Effector memory CD8-positive, alpha-beta T cell (primary cell): ENCODE measurements at places on chromosomes 12 and 14.

DNA sequence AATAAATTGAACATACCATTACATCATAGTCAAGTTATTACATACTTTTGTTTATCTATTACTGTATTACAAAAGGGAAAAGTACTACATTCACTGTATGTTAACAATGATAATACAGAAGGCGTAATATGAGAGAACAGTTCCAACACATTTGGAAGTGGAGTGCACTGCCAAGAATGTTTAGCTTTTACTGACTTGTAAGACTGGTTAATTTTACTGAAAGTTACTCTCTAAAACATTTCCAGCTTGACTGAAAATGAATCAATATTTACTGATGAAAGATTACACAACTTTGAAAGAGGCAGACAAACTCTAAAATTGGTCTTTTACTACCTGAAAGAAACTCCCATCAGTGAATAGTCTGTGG is 728.5 kb downstream of the FSCB start:
- no peak for DNase-seq

DNA sequence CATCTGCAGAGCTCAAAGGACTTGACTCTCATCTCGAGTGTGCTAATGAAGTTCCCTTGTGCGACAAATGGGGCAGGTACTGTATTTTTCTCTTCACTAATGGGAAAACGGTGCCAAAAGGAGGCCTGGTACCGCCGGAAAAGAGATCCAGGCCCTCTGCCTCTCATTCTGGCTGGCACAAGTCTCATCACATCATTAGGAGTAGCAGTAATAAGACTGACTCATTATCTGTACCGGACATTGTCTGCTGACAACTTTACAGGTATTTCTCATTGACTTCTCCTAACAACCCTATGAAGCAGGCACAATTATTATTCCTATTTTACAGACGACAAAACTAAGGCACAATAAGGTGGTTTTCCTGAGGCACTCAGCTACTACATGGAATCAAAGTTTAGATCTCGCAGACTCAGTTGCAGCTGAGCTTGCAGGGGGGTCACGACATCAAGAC is 668 bp downstream of the APPL2 start:
- DNase-seq = no peak

GRCh38 chr12:72509891-72510290 is 237.7 kb downstream of the TRHDE start:
- no peak for DNase-seq

DNA sequence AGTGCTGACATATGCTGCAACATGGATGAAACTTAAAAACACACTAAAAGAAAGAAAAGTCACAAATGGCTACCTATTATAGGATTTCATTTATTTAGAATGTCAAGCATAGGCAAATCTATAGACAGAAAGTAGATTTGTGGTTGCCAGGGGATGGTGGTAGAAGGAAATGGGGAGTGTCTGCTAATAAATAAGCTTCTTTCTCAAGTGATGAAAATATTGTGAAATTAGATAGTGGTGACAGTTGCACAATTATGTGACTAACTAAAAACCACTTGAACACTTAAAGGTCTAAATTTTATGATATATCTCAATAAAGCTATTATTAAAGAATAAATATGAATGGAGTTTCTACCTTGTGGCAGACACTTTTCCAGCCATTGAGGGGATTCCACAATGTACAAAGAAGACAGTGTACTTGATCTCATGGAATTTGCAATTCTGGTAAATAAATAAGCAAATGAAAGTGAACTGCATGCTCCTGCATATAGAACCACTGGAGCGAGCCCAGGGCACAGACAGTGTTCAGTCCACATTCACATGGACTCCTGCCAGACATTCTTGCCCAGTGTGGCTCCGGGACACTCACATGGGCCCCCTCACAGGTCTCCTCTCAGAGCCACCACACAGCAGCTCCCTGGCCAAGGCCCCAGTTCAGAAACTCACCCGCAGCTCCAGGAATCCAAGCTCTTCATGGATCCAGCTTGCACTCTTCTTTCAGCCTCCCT is 107.1 kb upstream of the ARID2 start:
- no peak for DNase-seq

- DNase-seq = no peak
These were observed 30.5 kb downstream of the RASAL1 start for GRCh38 chr12:113104953-113105510.

DNA sequence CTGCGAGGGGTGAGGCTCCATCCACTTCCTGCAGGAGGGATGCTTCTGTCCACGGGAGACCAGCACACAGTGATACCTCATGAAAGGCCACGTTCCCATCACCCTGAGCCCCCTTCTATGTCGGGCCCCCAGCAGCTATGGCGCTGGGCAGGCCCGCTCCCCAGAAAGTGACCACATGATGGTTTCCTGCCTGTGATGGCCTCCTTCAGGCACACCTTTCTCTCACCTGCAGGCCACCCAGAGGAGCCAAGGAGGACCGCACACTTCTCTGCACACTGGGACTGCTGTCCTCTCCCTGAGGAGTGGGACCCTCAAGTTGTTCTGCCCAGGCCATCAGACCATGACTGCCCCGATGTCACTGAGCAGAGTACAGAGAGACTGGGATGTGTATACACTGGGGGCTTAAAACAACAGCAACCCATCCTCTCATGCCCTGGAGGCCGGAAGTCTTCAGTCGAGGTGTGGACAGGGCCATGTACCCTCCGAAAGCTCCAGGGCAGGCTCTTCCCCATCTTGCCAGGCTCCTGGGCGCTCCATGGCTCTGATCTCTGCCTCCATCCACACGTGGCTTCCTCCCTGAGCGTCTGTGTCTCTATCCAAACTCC is 158.9 kb downstream of the PIWIL1 start:
- DNase-seq = no peak

- DNase-seq = peak; percentile 14
These were observed 211.7 kb upstream of the FKBP4 start for GRCh38 chr12:2583091-2583497.

GRCh38 chr14:101026341-101026740 is 122.8 kb upstream of the RTL1 start:
- DNase-seq = no peak

- DNase-seq = no peak
These were observed 19.9 kb downstream of the DAAM1 start for GRCh38 chr14:59208224-59208814.

DNA sequence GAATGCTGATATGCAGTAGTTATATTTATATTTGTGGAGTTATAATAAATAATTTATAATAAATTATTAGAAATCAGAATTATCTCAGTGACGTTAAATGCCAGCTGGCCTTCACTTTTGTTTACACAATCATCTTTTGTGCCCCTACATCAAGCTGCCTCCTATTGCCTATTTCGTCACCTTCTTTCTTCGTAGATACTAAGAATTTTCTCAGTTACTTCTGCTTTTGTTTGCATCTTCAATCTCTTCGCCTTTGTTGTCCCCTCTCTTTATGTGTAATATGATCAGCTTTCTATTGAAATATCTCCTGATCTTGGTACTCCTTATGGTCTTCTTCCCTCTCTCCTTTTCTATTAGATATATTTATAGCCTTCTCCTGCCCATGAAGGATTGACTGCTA is 197.0 kb downstream of the ERC1 start:
- no peak for DNase-seq

GRCh38 chr14:68590201-68590522 is 202.7 kb downstream of the ZFP36L1 start:
- DNase-seq = no peak

DNA sequence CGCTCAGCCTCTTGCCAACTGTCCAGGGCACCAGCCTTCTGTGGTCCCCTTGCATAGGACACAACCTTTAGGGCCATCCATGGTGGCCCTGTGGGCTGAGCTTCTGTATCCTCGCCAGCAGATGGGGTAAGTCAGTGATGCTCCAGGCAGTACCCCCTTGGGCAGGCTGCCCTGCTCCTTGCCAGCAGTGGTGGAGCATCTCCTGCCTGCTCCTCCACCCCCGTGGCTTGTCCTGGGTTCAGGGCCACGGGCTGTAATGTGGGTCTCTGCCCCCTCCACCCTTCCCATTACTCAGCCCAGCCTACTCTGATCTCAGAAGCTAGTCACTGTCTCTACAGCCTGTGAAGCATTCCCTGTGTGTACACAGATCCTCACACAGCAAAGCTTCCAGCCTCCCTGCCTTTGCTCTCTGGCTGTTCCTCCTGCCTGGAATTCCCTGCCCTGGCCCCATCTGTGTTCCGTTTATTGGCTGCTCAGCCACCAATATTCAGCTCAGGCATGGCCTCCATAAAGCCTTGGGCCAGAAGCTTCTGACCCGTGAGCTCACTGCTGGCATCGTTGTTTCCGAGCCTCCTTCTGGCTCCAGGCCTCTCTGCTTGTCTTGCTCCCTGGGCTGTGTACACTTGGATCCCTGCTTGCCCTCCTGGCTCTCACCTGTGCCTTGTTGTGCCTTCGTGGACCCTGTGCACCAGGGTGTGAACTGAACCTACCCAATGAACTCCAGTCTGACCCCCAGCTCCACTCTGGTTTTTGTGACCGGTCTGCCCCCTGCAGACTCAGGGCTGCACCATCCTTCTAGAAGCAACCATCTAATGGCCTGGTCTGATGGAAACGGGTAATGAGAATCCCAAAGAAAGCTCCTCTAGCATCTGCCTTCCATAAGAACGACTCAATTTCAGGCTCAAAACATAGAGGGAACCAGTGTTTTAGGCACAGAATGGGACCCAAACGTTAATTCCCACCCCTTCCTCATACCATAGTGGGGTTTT is 177.0 kb upstream of the PRMT8 start:
- no peak for DNase-seq

- DNase-seq = no peak
These were observed 33.4 kb downstream of the PDZRN4 start for GRCh38 chr12:41221491-41221890.

GRCh38 chr14:63178912-63179311 is 25.3 kb upstream of the RHOJ start:
- no peak for DNase-seq

DNA sequence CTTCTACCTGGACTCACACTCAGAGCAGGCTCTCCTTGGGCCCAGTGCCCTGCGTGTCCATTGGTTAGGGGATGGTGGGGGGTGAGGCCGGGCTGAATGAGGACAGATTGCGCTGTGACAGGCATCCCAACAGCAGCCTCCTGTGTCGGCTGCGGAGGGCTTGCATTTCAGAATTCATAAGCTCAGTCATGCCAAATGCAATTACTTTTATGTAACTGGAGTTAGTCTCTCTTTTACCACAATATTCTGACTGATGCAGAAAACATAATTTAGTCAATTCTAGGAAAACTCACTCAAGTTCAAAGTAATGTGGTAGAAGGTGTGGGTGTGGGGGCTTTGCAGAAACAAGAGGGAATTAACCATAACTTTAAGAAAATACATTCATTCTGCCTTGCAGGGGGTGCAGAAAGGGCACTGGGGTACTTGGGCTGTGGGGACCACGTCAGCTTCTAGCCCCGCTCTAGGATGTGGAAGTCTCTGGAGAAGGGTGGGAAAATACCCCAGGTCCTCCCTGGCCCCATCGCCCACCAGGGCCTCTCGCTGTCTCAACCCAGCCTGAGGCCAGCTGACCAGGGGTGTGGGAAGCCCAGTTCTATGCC is 257.7 kb downstream of the ADGRD1 start:
- no peak for DNase-seq

- DNase-seq = no peak
These were observed 102.9 kb downstream of the DPF3 start for GRCh38 chr14:72790887-72791566.

DNA sequence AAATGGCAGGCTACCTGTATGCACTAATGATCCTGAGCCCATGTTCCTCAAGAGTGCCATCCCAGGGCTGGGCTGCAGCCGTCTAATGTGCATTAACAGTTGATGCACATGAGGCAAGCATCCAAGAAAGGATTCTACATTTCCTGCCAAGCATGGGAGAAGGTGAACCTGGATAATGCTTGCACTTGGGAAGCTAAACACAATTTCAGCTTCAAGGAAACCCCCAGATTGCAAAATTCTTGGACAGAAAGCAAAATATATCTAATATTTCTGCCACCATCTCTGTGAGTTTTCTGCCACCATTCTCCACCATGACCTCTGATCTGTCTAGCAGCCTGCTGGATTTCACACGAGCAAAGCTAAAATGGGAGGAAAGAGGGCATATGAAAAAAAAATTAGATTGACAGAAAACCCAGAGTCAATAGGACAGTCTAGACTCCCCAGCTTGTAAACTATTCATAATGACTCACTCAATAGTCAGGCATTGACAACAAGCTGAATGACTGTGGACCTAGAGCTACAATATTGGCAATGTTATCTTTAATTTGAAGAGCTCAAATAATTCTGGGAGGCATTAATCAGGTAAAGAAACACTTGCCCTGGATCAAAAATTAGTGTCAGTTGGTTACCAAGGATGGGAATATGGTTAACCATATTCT is 91.9 kb upstream of the BCL2L14 start:
- no peak for DNase-seq

- DNase-seq = no peak
These were observed 48.5 kb downstream of the CHST11 start for GRCh38 chr12:104505095-104505818.

DNA sequence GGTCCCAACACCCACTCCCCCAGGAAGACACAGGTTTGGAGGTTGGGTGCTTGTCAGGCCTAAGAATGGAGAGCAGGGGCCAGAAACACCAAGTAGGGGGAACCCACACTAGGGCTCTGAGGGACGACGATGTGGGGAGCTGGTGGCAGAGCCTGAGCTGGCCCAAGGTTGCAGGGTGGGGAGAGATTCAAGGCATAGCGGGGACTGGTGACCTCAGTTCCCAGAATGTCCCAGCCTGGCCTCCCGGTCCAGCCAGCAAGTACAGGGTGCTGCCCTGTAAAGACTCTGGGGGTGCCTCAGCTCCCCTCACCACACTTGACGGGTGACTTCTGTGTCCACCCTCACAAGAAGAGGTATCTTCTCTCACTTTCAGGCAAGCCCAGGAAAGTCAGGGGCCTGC is 86.7 kb downstream of the ALG10 start:
- no peak for DNase-seq

GRCh38 chr14:73524493-73524892 is 12.4 kb upstream of the ACOT1 start:
- no peak for DNase-seq

DNA sequence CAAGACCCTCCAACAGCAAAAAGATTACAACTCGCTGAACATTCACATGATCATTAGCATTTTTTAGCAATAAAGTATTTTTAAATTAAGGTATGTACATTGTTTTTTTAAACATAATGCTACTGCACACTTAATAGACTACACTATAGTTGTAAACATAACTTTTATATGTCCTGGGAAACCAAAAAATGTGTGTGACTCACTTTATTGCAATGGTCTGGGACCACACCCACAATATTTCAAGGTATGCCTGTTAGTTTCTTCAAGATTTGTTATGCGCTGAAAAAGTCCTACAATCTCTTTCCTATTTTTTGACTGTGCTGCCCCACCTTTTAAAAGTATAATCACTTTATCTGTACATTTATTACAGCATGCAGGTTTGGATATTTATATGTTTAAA is 30.4 kb upstream of the PCNX4 start:
- DNase-seq = no peak

- DNase-seq = no peak
These were observed 36.4 kb downstream of the TMEM121 start for GRCh38 chr14:105562713-105563346.

DNA sequence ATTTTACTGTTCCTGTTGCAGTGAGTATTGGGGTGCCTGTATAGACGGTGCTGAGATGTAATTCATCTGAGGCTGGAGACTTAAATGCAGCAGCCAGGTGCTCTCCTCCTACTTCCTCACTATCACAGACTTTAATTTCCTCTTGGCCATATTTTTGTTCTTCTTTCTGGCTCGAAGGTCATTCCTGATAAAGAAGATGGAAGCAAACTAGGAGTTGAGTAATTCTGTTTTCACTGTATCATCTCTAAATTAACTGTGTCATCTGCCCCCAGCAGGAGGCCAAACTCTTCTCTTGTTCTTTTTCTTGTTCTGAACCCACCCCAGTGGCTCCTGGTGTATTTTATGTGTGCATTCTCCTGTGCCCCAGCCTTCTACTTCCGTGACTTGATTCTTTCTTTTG is 141.7 kb upstream of the ARHGAP5 start:
- DNase-seq = no peak
